Suppressor macrophage treated with lipopolysaccharide for 1 hour (primary cell): ENCODE measurements at places on chromosomes 4 and X.

DNA sequence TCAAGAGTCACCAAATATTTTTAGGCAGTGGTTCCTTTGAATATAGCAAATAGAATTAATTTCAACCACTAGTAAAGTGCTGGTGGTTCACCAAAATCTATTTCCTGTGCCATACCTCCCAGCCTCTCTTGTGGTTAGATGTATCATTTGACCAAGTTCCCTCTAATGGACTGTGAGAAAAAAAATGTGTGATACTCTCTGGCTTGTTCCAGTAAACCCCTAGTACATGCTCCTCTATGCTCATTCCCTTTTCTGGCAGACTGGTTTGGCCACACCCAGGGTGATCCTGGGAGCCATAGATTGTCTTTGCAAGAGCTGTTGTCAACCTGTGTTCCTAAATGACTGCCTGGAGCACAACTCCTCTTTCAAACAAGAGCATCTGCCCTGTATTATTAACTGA, 109.5 kb downstream of the FRAS1 start:
- no peak for DNase-seq

DNA sequence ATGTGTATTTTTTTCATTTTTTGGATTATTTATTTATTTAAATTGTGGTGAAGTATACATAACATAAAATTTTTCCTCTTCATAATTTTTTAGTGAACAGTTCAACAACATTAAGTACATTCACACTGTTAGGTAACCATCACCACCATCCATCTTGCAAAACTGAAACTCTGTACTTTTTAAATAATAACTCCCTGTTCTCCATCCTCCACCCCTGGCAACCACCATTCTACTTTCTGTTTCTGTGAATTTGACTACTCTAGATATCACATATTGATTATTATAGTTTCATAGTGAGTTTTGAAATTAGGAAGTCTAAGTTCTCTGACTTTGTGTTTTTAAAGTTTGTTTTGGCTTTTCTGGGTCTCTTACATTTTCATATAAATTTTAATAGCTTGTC, 89.3 kb upstream of the STX18 start:
- DNase-seq = no peak

GRCh38 chr4:139655116-139655515, 10.5 kb upstream of the MGST2 start:
- peak; percentile 42 for DNase-seq

GRCh38 chrX:10106806-10107205, 50.0 kb upstream of the CLCN4 start:
- no peak for DNase-seq

DNA sequence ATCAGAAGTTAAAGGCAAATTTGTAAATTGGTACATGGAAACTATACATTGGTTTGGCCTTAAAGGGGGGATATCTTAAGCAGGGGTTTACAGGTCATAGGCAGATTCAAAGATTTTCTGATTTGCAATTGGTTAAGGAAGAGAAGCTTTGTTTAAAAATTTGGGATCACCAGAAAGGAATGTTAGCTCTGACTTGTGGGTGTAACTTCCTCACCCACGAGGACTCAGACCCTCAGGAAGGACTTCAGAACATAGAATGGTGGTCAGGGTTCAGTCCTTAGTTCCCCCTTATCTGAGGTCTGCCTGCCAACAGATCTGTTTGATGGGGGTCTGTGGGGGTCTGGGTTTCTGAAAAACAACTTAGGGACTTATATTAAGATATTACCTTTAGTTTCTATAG, 427.4 kb upstream of the DIPK2B start:
- DNase-seq = no peak

- DNase-seq = no peak
Measured at GRCh38 chr4:144644368-144645101, 1.4 kb upstream of the HHIP start.

- DNase-seq = peak; percentile 62
Measured at GRCh38 chrX:20067709-20068561, 48.8 kb downstream of the MAP7D2 start.

GRCh38 chrX:6052111-6052745, 176.4 kb downstream of the NLGN4X start:
- no peak for DNase-seq

DNA sequence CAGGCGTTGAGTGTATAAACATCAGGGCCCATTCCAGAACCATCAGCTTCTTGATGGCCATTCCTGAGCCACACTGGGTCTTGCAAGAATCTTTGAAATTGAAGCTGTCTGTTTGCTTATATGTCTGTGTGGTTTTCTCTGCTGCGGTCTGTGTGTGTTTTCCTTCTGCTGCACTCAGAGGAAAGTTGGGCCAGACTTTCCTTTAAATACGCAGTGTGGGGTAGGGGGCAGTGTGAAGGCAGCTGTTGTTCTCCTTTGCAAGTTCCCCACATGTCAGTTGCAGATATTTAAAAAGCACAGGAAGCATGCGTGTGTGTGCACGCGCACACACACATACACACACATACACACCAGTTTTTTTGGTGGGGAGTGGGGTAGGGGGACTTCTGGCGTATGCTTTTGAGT, 32.1 kb downstream of the CCKAR start:
- DNase-seq = peak; percentile 4

GRCh38 chr4:4421356-4421755, 34.5 kb downstream of the NSG1 start:
- DNase-seq = no peak
